ENCODE measurements at places on chromosomes 5 and 9. TPM values are rescaled to one million over a fixed set of nuclear protein-coding genes. Genes with fewer than 3 reads are reported as not detected.

Gene FBP2
- total RNA-seq = not detected

Gene PCDHGA11
- total RNA-seq = 0.05 TPM

Gene PTGES
- not detected for total RNA-seq

Gene YIPF5
- 42.1 TPM for total RNA-seq

Gene PRUNE2
- 0.24 TPM for total RNA-seq

Gene PCDHA13
- not detected for total RNA-seq

Gene HAVCR2
- total RNA-seq = 24.3 TPM

Gene HACD4
- total RNA-seq = 2.4 TPM

Gene WHRN
- total RNA-seq = 2.8 TPM

Gene PPP6C
- total RNA-seq = 46.7 TPM

Gene FOXD1
- 0.38 TPM for total RNA-seq

Data from activated CD4-positive, alpha-beta memory T cell treated with anti-CD3 and anti-CD28 coated beads for 36 hours (primary cell).